ENCODE measurements at places on chromosomes 7 and 10.

GRCh38 chr7:129574487-129574886 is 37.0 kb upstream of the NRF1 start:
- DNase-seq = no peak

DNA sequence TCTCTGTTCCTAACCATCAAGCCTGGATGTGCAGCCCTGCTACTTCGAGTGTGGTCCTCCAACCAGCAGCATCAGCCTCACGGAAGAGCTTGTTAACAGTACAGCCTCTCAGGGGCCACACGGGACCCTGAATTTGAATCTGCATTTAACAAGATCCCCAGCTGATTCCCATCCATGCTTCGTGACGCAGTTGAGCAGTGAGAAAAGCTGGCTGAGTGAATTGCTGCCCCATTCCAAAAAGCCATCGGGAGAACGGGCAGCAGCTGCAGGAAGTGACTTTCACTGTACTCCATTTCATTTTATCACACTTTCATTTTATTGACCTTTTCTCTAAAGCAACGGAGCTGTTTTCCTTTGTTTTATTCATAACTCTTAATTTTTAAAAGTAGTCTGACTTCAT is 22.5 kb downstream of the FAM171A1 start:
- no peak for DNase-seq

DNA sequence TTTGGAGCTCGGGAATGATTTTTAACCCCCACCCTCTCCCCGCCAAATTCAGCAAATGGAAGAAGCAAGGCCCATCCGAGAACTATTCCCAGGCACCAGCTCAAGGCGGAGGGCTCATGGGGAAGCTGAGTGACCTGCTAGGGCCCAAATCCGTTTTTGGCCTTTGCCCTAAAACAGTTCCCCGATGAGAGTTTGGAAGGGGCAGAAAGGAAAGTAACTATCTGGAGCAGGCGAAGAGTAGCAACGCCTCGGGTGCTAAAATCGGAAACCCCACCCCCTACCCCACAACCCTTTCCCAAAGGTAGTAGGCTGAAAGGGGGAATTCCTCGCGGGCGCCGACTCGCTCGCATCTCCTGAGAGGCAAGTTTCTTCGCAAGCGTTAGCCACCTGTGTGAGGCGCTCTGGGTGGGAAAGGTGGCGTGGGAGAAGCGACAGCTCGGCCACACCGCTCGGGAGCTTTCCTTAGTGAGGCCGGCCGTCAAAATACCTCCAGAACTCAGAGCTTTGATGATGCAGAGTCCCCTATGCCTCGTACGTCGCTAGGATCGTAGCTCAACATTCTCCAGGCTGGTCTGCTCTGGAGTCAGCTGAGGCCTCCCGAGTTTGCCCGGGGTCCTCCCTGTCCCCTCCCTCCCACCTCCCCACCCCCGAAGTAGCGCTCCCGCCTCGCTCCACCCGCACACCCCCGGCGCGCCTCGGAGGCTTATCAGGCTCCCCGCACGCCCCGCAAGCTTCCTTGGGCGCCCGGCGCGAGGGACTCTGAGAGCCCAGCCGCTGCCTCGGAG is 642 bp upstream of the PRKG1 start:
- no peak for DNase-seq

DNA sequence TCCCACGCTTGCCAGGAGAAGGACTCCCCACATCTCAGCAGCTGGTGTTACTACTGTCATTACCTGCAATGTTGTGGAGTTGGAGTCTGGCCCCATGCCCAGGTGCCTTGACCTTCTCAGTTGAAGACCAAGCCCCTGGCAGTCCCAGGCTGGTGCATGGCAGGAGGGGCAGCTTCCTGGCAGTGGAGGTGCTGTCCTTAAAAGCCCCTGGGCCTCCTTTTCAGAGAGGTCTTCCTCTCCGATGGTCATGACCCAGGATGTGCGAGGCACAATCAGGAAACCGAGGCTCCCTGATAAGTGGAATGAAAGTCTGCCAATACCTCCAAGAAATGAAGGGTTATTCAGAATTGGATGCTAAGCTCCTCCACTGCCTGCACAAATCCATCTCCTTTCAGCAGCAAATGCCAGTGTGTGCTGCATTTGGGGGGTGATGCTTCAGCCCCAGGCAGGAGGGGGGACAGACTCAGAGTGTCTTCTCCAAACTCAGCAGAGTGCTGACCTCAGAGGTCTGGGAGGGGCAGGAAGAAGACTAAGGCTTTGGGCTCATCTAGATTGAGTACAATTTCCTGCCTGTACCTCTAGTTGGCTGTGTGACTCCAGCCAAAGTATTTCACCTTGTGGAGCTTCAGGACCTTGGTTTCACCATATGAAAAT is 97.0 kb upstream of the DDC start:
- DNase-seq = no peak

GRCh38 chr10:101725296-101726114 is 30.5 kb upstream of the FBXW4 start:
- no peak for DNase-seq

DNA sequence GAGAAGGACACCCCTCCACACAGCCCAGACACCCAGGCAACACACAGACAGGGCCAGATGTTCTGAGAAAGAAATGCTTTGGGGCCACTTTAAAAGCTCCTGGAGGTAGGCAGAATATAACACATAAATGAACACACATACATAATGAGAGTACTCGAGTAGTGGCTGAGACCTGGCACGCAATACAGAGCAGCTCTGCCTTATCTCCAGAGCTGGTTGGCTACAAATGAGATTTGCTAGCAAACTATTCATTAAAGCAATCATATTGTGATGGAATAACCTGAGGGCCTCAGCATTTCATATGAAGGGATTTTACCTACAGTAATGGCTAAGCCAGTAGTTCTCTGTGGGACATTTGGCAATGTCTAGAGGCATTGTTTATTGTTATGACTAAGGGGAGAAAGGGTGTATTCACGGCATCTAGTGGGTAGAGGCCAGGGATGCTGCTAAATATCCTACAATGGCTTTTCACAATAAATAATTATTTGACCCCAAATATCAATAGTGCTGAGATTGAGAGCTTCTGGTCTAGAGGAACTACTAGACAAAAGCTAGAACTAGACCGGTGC is 5.5 kb upstream of the IMPDH1 start:
- DNase-seq = no peak
